ENCODE measurements at places on chromosomes 11 and 22.

DNA sequence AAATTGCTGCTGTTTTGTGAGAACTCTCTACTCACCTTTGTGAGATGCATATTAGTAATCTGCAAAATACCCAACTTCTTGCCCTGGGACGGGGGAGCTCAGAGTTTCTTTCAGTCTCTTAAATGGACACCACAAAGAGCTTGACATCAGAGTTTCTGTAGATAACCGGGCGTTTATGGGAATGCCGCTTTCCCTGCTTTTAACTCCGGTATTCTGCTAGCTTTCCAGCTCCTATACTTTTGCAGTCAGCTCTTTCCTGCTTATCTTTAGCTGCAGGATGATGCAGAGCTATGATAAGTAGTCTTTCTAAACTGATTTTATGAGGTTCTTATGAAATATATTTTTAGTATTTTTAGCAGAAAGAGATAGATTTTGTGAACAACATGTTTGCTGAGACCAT is 154.6 kb upstream of the SORL1-AS1 start:
- no peak for DNase-seq

GRCh38 chr11:24246715-24247114 is 250.1 kb upstream of the LUZP2 start:
- no peak for DNase-seq

DNA sequence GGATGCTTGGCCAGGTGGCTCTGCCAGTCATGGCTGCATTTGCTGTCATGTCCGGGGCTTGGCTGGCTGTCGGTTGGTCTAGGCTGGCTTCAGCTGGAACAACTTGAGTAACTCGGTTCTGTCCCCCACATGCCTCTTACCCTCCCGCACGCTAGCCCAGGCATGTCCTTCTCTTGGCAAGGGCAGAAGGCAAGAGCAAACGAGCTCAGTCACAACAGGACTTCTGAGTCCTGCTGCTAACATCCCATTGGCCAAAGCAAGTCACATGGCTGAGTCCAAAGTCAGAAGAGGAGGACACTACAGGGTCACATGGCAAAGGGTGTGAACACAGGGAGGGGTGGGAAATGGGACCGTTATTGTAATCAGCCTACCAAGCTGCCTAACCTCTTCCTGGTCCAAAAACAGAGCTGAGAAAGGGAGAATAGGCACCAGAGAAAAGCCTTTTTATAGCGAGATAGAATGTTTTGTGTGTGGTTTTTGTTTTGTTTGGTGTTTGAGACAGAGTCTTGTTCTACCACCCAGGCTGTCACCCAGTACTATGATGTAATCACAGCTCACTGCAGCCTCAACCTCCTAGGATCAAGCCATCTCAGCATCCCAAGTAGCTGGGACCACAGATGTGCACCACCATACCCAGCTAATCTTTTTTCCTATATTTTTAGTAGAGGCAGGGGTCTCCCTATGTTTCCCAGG is 81.9 kb downstream of the MN1 start:
- DNase-seq = peak; percentile 33

DNA sequence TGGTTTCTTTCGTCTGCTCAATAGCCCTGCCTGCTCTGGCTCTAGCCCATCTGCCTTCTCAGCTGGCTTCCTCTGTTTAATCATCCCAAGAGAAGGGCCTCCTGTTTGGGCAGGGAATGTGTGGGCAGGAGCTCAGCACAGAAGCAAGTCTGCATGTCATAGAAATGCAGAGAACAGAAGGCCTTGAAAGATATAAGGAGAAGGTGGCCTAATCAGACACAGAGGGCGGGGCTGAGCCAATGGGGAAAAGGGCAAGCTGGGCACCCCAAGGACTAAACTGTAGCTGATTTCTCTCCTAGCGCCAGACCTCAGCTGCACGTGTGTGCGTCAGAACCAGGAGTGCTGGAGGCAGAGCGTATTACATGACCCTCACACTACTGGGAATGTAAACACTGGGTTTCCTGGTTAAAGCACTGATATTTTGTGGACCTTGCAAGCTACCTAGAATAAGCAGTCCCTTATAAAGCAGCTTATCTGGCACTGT is 7.6 kb upstream of the CCKBR start:
- DNase-seq = no peak

- DNase-seq = peak; percentile 32
Observed at GRCh38 chr11:86983021-86983488, 27.9 kb upstream of the FZD4 start.

- DNase-seq = no peak
Observed at GRCh38 chr11:48017105-48017830, 36.9 kb downstream of the PTPRJ start.

DNA sequence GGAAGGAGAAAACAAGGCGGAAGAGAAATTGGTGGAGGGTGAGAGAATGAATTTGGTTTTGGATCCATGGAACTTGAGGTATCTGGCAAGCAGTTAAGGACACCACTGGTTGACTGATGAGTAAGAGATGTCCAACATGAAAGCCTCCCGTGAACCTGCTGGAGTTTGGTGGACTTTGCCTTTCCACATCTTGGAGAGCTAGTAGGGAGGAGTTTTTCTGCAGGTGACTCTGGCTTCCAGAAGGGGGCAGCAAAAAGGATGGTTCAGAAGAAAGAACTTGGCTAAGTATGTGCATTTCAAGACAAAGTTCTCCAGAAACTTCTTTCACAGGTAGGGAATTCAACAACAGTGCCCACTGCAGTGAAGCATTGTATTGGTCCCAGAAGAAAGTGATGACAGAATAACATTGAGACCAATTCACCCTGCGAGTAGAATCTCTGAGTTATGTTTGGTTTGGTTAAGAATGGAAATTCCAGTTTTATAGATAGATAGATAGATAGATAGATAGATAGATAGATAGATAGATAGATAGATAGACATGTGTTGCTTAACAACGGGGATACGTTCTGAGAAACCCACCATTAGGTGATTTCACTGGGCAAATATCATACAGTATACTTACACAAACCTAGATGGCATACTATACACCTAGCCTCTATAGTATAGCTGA is 28.5 kb downstream of the DCDC1 start:
- DNase-seq = peak; percentile 39

DNA sequence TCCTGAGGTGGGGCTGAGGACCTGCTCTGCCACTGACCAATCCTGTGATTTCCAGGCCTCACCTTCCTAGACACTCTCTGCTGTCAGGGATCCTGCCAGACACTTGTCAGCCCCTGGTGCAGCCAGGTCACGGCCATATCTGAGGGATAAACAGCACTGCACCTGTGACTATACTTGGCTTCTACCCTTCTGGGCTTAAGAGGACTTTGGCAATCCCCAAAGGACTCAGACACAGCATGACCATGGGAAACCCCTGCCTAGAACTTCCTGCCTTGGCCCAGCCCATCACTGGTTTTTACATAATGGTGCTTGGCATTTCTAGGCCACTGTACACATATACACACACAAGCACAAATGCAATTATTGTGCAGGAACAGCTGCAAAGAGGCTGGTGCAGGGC is 11.6 kb upstream of the OLFML1 start:
- no peak for DNase-seq

Data from HuH-7 (cell line).